A549 treated with GW870086 at 1 μM for 4 hours (cell line): ENCODE measurements at places on chromosomes 6 and 20. TPM values are rescaled to one million over a fixed set of nuclear protein-coding genes. Genes with fewer than 3 reads are reported as not detected.

SAMD10 gene
- not detected in 5 replicates for total RNA-seq

TSHZ2 gene
- not detected in 5 replicates for total RNA-seq

ULBP2 gene
- total RNA-seq = 2.1 to 4.2 TPM (median 3.6 TPM) in 5 replicates

SLC22A2 gene
- 0.14 TPM in 1 of 5 replicates, not detected in the others for total RNA-seq

SLC52A3 gene
- total RNA-seq = 0.24 to 0.71 TPM (median 0.40 TPM) in 5 replicates

OPRM1 gene
- not detected in 5 replicates for total RNA-seq

ENPP4 gene
- 0.11 to 0.41 TPM (median 0.25 TPM) in 5 replicates for total RNA-seq

OLIG3 gene
- not detected in 5 replicates for total RNA-seq

APMAP gene
- total RNA-seq = 162 to 181 TPM (median 174 TPM) in 5 replicates

ECI2 gene
- 43.0 to 57.4 TPM (median 52.2 TPM) in 5 replicates for total RNA-seq

SYCP2 gene
- total RNA-seq = 0.27 to 0.53 TPM (median 0.33 TPM) in 5 replicates

TREM1 gene
- total RNA-seq = 0.22 to 0.48 TPM (median 0.32 TPM) in 4 of 5 replicates, not detected in the other

LGSN gene
- total RNA-seq = 2.0 to 2.8 TPM (median 2.7 TPM) in 5 replicates

VIP gene
- total RNA-seq = not detected in 5 replicates

SH3BGRL2 gene
- 0.25 to 0.41 TPM (median 0.34 TPM) in 5 replicates for total RNA-seq

KCNK16 gene
- total RNA-seq = not detected in 5 replicates

OR2J1 gene
- not detected in 5 replicates for total RNA-seq

AMD1 gene
- total RNA-seq = 158 to 172 TPM (median 161 TPM) in 5 replicates

TINAG gene
- total RNA-seq = not detected in 5 replicates

PRR18 gene
- 0.07 to 0.15 TPM (median 0.12 TPM) in 5 replicates for total RNA-seq

HLA-G gene
- not detected in 5 replicates for total RNA-seq

PRL gene
- total RNA-seq = not detected in 5 replicates

CD24 gene
- total RNA-seq = 209 to 347 TPM (median 299 TPM) in 5 replicates

RHAG gene
- 0.06 to 0.15 TPM (median 0.09 TPM) in 3 of 5 replicates, not detected in the others for total RNA-seq

PREP gene
- total RNA-seq = 33.6 to 37.4 TPM (median 36.9 TPM) in 5 replicates

MGME1 gene
- 38.5 to 45.1 TPM (median 41.4 TPM) in 5 replicates for total RNA-seq

ULBP1 gene
- 0.53 to 0.99 TPM (median 0.79 TPM) in 5 replicates for total RNA-seq

KCNS1 gene
- total RNA-seq = not detected in 5 replicates

HIVEP2 gene
- total RNA-seq = 1.9 to 4.6 TPM (median 4.6 TPM) in 5 replicates

GDAP1L1 gene
- total RNA-seq = 0.08 TPM in 1 of 5 replicates, not detected in the others

PABPC1L gene
- 12.7 to 16.3 TPM (median 14.8 TPM) in 5 replicates for total RNA-seq

ZNF391 gene
- total RNA-seq = 0.21 to 0.32 TPM (median 0.25 TPM) in 5 replicates

MATN4 gene
- 0.14 to 0.22 TPM (median 0.17 TPM) in 4 of 5 replicates, not detected in the other for total RNA-seq

TUBB1 gene
- 0.05 TPM in 1 of 5 replicates, not detected in the others for total RNA-seq

MEP1A gene
- not detected in 5 replicates for total RNA-seq

BCAS1 gene
- total RNA-seq = 0.37 to 0.50 TPM (median 0.39 TPM) in 5 replicates

LY6G6C gene
- 0.14 TPM in 1 of 5 replicates, not detected in the others for total RNA-seq

TMEM74B gene
- total RNA-seq = 1.9 to 3.7 TPM (median 3.3 TPM) in 5 replicates

CYP39A1 gene
- 0.06 to 0.16 TPM in 2 of 5 replicates, not detected in the others for total RNA-seq

ZBTB12 gene
- total RNA-seq = 3.1 to 4.0 TPM (median 3.5 TPM) in 5 replicates

RFX6 gene
- total RNA-seq = not detected in 5 replicates

CALHM6 gene
- total RNA-seq = 0.34 TPM in 1 of 5 replicates, not detected in the others

DXO gene
- 10.4 to 12.0 TPM (median 11.0 TPM) in 5 replicates for total RNA-seq

PRELID3B gene
- 54.9 to 71.9 TPM (median 61.7 TPM) in 5 replicates for total RNA-seq

HLA-DQA1 gene
- total RNA-seq = not detected in 5 replicates

DPPA5 gene
- not detected in 5 replicates for total RNA-seq

PSMG4 gene
- 22.5 to 29.7 TPM (median 28.6 TPM) in 5 replicates for total RNA-seq
